ENCODE measurements at places on chromosomes 3 and 15. TPM values are rescaled to one million over a fixed set of nuclear protein-coding genes. Genes with fewer than 3 reads are reported as not detected.

PLSCR5 gene
- total RNA-seq, result not detected

RAD18 gene
- total RNA-seq, result 11.1 TPM

ACAD9 gene
- 36.9 TPM for total RNA-seq

CIDEC gene
- total RNA-seq, result not detected

EFL1 gene
- total RNA-seq, result 25.0 TPM

MTHFS gene
- 10.1 TPM for total RNA-seq

AVEN gene
- 23.8 TPM for total RNA-seq

KCNMB3 gene
- total RNA-seq, result 2.3 TPM

C3orf22 gene
- not detected for total RNA-seq

SLC7A14 gene
- total RNA-seq, result 2.0 TPM

GABRB3 gene
- not detected for total RNA-seq

ATP8B4 gene
- total RNA-seq, result 0.29 TPM

SKOR1 gene
- 0.10 TPM for total RNA-seq

PRICKLE2 gene
- 3.8 TPM for total RNA-seq

SHF gene
- total RNA-seq, result 2.6 TPM

ONECUT1 gene
- total RNA-seq, result not detected

MYEF2 gene
- 15.0 TPM for total RNA-seq

DGKG gene
- 0.29 TPM for total RNA-seq

NMNAT3 gene
- total RNA-seq, result 0.76 TPM

CCDC80 gene
- 12.7 TPM for total RNA-seq

COL6A6 gene
- not detected for total RNA-seq

GABRA5 gene
- not detected for total RNA-seq

FMN1 gene
- total RNA-seq, result 0.33 TPM

ADGRG7 gene
- total RNA-seq, result not detected

CCDC9B gene
- 15.2 TPM for total RNA-seq

CD200R1 gene
- total RNA-seq, result not detected

PEX11A gene
- 3.3 TPM for total RNA-seq

CP gene
- under 0.01 TPM for total RNA-seq

NRG4 gene
- not detected for total RNA-seq

CCDC191 gene
- 2.6 TPM for total RNA-seq

ITGA11 gene
- 2.6 TPM for total RNA-seq

FGD5 gene
- 127 TPM for total RNA-seq

HIGD2B gene
- total RNA-seq, result not detected

SCAANT1 gene
- total RNA-seq, result not detected

Data from vein endothelial cell (primary cell).